ENCODE measurements at places on chromosomes 1 and 21. TPM values are rescaled to one million over a fixed set of nuclear protein-coding genes. Genes with fewer than 3 reads are reported as not detected.

DNA sequence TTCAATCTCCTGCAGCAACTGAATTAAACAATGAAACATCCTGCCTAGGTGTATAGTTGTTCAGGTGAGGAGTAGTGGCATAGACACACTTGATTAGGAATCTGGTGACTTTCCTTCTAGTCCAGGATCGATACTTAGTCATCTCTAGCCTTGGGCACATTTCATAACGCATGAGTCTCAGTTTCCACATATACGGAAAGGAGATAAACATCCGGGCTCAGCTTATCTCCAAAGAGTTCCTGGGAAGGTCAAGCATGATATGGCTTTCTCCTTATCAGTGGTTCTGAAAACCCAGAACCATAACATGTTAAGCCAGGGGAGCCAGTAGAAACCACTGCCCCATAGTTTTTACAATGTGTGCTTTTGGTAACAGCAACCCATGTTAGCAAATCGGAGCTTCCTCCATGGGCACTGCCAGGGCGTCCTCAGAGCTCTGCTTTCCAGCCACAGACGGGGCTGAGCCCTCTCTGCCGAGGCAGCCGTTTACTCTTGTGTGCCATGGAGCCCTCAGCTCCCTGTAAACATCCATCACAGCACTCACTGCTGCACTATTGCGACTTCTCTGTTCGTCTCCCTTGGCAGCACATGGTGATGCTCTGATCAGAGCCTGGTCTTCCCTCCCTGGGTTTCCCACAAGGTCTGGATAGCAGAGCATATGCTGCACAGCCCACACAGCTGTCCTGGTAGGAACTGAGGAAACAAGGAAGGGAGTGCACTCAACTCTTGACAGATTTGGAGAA lies 34.6 kb downstream of the RUNX1 start:
- peak overlapping the region; percentile 6 for H3K27ac ChIP-seq
- peaks cover 73% of the 10 kb centered on the region for H3K4me1 ChIP-seq
- no peak for DNase-seq
- no peak overlapping the region for H3K4me3 ChIP-seq
- peaks cover 22% of the 10 kb centered on the region for H3K36me3 ChIP-seq

FAM43B gene
- total RNA-seq = not detected

DNA sequence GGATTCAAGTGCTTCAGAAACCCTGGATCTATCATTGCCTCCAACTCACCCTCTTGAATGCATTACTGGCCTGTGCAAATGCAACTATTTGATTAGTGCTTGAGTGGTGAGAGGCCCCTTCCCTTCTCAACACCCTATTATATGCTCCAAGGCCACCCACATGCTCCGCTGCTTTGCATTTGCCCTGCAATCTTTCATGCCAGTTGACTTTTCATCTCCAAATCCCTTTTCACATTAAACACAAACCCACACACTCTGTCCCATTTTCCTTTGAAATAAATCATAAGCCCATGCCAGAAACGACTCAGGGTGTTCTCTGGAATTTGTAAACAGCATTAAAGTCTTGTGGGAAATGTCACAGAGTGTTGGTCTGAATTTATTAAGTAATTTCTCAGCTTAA lies 78.9 kb upstream of the CTTNBP2NL start:
- no peak overlapping the region for H3K4me3 ChIP-seq
- DNase-seq = no peak
- H3K27me3 ChIP-seq = peaks cover 5% of the 10 kb centered on the region
- no peaks in the 10 kb centered on the region for H3K36me3 ChIP-seq

SLC35F3 gene
- 7.5 TPM for total RNA-seq

- peaks cover 12% of the 10 kb centered on the region for H3K4me1 ChIP-seq
- no peak overlapping the region for H3K27ac ChIP-seq
- no peak overlapping the region for H3K4me3 ChIP-seq
- DNase-seq = no peak
- no peaks in the 10 kb centered on the region for H3K27me3 ChIP-seq
Measured at GRCh38 chr1:46204406-46204742, 1.2 kb downstream of the LURAP1 start.

CD52 gene
- total RNA-seq = 278 TPM

DNA sequence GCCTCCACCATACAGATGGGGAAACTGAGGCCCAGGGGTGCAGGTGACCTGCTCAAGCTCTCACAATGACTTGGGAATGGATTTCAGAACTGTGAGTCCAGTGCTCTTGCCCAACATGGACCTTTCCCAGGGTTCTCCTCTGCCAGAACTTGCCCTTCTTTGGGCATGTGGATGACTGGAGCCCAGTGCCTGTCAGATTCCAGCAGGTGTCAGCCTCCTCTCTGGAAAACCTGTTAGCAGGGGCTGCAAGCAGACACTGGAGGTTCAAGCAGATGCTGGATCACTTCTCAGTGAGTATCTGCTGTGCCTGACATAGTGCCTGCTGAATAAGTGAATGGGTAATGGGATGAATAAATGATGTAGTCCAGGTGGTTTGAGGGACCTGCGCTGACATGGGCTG lies 314.2 kb upstream of the POU3F1 start:
- H3K27me3 ChIP-seq = peaks cover 7% of the 10 kb centered on the region
- DNase-seq = no peak
- no peak overlapping the region for H3K4me3 ChIP-seq
- no peak overlapping the region for H3K27ac ChIP-seq

DNA sequence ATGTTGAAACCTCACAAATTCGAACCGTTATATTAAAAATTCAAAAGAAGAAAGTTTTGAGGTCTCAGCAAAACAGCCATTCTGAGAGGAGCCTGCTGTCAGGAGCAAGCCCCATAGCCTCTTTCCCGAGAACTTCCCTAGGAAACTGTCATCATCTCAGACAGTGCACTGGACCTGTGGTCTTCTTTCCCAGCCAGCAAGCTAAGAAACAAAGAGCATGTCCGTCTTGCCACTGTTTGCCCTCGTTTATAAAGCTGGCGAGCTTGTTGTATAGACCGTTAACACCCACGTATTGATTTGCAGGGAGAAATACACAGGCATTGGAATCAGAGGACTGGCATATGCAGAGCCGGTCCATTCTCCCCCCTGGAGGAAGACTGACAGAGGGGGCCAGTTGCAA lies 407.0 kb downstream of the NPHP4 start:
- no peak overlapping the region for H3K4me3 ChIP-seq
- no peaks in the 10 kb centered on the region for H3K36me3 ChIP-seq
- H3K27ac ChIP-seq = no peak overlapping the region

FCGR3A gene
- total RNA-seq = not detected

CD34 gene
- not detected for total RNA-seq

HFM1 gene
- not detected for total RNA-seq

TAL1 gene
- total RNA-seq = not detected

FCGR1A gene
- not detected for total RNA-seq

DNA sequence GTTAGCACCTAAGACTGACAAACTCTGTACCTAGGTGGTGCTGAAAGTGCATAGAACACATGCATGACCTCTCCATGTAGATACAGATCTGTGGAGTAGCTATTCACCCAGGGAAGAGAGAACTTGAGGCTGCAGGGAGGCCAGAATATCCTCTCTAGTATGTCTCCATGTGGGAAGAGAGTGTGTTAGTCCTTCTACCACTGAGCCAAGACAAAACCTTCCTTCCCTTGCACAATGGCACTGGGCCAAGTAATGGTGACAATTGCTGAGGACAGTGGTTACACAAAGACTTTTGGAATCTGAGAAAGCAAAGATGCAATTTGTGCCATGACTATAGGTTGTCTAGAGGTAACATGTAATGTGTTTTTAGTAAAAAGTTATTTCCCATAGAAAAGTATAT lies 52.3 kb downstream of the C1orf198 start:
- H3K4me1 ChIP-seq = no peaks in the 10 kb centered on the region
- H3K27ac ChIP-seq = no peak overlapping the region

- H3K4me3 ChIP-seq = no peak overlapping the region
- no peak overlapping the region for H3K27ac ChIP-seq
- no peaks in the 10 kb centered on the region for H3K36me3 ChIP-seq
- H3K4me1 ChIP-seq = no peaks in the 10 kb centered on the region
Measured at GRCh38 chr1:245245021-245245667, 90.4 kb downstream of the KIF26B start.
